EH (cell line): ENCODE measurements at places on chromosomes 6 and 20.
A peak's percentile ranks its signal among the peaks of the same experiment; 100 is the strongest.

DNA sequence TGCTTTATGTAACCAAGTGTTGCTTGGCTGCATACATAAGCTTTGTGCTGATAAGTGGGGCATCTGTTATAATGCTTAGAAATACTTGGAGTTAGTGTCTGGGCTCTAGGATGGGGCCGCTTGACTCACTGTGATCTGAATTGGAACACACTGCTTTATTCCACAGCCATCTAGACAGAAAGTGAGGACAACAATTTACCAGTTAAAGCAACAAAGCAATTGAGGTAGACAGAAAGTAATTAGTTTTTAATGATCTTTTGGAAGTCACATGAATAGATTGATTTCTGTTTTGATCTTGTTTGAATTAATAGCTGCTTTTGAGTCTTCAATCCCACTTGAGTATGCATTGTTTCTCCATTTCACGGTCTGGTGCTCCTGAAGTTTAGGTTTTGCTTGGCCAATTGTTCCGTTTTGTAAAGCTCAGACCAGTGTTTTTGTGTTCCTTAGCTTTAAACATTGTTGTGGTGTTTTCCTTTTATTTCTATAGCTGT, 157.5 kb downstream of the TRMT11 start:
- no peak for DNase-seq

DNA sequence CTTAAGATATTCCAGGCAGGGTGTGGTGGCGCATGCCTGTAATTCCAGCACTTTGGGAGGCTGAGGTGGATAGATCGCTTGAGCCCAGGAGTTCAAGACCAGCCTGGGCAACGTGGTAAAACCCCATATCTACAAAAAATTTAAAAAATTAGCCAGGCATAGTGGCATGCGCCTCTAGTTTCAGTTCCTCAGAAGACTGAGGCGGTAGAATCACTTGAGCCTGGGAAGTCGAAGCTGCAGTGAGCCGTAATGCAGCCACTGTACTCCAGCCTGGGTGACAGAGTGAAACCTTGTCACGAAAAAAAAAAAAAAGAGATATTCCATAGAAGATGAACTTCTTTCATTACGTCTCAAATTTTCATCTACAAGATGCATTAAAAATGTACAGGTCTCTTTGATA, 46.7 kb upstream of the ISM1 start:
- DNase-seq, result no peak

DNA sequence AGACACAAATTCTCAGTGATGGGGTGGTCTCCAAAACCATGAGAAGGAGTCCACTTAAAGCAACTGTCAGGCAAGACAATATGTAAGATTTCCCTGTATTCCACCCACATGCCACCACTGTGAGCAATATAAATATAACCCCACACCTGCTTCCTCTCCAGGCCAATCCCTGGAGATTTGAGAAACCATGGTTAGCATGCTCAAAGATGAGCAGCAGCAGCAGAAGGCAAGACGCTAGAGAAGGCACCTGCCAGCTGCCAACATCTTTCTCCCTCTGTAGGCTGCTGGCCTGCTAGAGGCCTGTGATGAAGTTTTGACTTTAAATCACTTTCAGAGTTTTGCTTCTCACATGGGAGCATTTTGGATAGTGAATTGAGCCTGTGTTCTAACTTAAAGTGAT, 7.9 kb upstream of the SOD2 start:
- peak; percentile 15 for DNase-seq

GRCh38 chr6:32449088-32449736, 9.5 kb downstream of the HLA-DRA start:
- no peak for DNase-seq

- DNase-seq, result peak; percentile 4
Measured at GRCh38 chr6:38846844-38847243, 131.7 kb downstream of the DNAH8 start.

GRCh38 chr6:132286298-132287019, 114.8 kb downstream of the MOXD1 start:
- DNase-seq, result no peak

DNA sequence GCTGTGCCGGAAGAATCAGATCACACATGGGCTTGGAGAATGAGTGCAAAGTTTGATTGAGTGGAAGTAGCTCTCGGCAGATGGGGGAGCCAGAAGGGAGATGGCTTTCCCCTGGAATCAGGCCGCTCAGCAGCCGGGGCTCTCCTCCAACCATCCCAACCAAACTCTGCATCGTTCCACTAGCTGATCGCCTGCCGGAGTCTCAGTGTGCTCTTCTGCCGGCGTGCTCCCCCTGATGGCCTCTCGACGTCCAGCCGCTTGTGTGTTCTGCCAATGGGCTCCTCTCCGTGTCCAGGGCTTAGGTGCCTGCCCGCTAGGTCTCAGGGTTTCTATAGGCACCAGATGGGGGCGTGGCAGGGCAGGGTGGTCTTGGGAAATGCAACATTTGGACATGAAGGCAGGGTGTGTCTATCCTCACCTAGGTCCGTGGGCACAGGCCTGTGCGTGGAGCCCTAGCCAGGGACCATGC, 4.9 kb upstream of the BIRC7 start:
- peak; percentile 67 for DNase-seq

DNA sequence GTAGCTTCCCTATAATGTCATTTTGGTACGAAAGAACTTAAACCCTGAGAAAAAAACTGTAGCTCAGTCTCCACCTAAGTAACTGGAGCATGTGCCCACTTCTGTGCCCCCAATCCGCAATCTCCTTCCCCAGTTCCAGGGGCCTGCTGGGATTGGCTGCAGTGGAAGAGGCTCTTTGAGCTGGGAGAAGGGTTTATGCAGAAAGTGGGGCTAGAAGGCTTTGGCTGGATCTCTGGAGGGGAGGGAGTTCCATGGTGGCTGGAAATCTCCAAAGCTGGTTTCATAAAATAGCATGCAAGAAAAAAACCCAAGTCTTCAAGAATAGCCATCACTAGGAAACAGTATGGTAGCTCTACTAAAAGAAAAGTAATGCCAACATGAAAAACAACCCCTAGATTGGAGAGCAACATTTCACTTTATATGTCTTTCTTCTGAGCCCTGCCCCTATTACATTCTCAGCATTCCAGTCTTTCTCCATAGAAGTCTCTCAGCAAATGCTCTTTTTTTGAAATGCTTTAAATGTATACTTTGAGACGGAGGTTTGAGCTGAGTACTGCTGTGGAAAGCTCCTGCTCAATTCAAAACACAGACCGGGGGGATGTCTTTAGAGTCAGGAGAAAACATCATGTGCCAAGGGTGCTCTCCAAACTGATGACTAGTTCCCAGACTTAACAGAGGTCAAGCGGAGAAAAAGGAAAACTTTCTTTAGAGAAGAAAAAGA, 36.0 kb upstream of the FOXO3 start:
- DNase-seq, result peak; percentile 20

DNA sequence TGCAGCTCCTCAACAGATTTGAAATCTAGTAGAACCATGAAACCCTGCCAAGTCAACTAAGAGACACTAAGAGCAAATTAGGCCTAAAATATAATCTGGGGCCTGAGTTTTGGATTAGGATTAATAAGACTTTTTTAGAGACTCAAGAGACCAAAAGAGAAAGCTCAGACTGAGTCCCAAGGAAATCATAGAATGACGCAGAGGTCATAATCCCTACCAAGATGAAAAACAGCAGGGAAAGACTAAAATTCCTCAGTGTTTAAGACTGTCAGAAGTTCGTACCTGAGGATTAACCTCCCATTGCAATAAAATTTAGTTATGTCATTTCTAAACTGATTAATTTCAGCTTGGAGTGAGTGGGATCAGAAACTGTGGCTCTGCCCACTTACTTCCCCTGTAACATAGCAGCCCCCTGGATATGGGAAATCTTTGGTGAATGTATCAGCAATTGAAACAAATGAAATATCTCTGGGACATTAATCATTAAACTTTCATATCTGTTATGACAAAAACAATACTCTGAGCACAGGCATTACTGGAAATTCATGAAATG, 200.3 kb downstream of the EDN1 start:
- no peak for DNase-seq

- DNase-seq, result no peak
Measured at GRCh38 chr20:24048024-24048611, 59.5 kb upstream of the GGTLC1 start.

DNA sequence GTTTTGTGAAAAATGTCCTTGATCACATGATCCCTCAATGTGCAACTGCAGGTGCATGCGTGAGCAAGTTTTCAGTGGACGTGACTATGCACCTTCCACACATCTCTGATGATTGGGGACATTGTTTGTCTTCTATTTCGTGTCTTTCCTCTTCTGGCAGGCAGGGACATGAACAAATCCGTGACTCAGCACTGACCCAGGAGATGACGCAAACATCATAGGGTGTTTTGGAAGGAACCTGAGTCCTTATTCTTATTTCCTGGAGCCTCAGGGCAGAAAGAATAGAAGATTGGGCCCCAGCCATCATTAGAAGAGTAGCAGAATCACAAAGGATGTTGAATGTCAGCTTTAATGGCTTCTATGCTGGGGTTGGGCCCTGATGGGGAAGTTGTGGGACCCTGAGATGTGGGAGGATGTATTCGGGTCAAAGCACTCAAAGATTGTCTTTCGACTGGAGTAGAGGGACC, 11.9 kb upstream of the SIRPD start:
- DNase-seq, result peak; percentile 40

DNA sequence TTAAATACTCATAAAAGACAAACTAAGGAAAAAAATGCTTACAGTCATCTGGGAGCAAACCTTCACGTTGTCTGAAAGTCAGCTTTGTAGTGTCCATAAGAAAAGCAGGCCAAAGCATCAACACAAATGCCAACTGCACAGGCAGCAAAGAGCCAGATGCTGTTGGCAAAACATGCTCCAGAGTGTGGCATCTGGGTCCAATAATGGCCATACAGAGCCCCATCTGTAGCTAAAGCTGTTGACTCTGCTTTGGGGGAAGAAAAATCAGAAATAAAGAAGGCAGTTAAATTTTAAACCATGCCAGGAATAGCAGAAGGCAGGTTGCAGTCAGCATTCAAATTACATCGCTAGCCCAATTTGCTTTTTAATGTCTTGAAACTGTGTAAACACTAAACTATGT, 776.3 kb downstream of the EYS start:
- no peak for DNase-seq

DNA sequence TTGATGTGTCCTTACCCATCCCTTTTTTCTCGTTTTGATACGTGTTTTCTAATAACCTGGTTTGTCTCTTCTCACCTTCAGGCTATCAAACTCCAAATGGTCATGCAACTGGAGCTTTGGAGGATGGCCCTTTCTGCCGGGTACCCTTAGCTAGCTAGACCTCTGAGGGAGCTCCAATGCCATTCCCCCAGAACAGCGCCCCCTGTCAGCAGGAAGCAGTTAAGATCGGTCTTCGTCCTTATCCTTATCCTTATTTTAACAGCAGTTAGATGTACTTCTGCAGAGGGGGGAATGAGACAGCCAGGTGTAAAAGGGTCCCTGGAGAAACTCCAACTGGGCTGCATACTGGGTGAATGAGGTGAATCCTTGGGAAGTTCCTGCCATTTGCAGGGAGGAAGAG, 37.2 kb downstream of the SEL1L2 start:
- no peak for DNase-seq

DNA sequence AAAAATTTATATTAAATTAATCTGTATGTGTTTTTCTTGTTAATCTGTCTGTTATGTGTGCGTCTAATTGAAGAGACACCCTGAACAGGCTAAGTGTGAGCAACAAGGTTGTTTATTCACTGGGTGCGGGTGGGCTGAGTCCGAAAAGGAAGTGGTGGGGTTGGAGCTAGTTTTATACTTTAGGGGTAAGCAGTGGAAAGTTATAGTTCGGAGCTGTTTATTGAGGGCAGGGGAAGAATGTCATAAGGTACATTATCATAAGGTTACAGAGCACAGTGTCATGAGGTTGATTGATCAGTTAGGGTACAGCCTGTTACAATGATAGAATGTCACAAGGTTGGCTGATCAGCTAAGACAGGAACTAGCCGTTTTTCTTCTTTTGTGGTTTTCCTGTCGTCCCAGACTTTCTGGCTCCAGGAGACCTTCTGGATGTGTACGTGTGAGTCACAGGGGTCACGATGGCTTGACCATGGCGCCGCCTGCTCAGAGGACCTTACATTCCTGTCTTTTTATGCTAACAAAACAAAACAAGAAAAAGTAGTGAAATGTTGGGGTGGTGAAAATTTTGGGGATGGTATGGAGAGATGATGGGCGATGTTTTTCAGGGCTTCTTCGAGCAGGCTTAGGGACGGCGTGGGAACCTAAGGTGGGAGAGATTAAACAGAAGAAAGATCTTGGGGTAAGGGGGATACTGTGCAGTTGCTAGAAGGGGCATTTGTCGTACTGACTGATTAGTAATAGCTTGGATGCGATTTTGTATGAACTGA, 754.0 kb upstream of the ADGRB3 start:
- no peak for DNase-seq

DNA sequence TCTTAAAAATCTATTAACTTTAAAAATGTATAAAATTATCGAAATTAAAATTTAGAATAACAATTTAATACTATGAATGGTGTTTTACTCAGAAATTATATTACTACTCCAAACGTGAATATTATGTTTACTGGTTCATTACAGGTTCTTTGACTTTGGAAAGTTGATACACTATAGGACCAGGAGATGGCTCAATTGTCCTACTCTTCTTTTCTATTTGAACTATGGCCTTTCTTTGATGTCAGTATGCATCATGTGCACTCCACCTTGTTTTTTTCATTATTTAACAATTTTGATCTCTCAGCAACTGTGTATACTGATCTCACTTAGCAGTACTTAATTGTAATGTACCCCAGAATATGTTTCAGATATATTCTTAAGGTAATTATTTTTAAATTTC, 391.5 kb upstream of the MANEA start:
- DNase-seq, result no peak

DNA sequence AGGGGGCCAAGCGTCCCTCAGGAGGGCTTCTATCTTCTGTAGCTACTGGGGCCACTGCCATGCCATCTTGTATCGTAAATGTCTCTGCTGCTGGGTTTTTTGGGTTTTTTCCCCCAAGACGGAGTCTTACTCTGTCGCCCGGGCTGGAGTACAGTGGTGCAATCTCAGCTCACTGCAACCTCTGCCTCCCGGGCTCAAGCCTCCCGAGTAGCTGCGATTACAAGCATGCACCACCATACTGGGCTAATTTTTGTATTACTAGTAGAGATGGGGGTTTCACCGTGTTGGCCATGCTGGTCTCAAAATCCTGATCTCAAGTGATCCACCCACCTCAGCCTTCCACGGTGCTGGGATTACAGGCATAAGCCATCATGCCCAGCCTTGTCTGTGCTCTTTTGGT, 111.3 kb upstream of the LOC128125822 start:
- no peak for DNase-seq

GRCh38 chr20:24638591-24639548, 169.4 kb downstream of the SYNDIG1 start:
- DNase-seq, result no peak

- peak; percentile 73 for DNase-seq
Measured at GRCh38 chr6:7765575-7766325, 39.9 kb downstream of the BMP6 start.

DNA sequence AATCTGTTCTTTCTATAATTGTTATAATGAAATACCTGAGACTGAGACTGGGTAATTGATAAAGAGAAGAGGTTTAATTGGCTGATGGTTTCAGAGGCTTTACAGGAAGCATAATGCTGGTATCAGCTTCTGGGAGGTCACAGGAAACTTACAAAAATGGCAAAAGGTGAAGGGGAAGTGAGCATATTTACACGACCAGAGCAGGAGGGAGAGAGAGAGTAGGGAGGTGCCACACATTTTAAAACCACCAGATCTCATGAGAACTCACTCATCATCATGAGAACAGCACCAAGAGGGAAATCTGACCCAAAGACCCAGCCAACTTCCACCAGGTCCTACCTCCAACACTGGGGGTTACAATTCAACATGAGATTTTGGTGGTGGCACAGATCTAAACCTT, 2.6 kb upstream of the SIRPB1 start:
- DNase-seq, result no peak
